ENCODE measurements at places on chromosomes 3 and 15.
A peak's percentile ranks its signal among the peaks of the same experiment; 100 is the strongest.

DNA sequence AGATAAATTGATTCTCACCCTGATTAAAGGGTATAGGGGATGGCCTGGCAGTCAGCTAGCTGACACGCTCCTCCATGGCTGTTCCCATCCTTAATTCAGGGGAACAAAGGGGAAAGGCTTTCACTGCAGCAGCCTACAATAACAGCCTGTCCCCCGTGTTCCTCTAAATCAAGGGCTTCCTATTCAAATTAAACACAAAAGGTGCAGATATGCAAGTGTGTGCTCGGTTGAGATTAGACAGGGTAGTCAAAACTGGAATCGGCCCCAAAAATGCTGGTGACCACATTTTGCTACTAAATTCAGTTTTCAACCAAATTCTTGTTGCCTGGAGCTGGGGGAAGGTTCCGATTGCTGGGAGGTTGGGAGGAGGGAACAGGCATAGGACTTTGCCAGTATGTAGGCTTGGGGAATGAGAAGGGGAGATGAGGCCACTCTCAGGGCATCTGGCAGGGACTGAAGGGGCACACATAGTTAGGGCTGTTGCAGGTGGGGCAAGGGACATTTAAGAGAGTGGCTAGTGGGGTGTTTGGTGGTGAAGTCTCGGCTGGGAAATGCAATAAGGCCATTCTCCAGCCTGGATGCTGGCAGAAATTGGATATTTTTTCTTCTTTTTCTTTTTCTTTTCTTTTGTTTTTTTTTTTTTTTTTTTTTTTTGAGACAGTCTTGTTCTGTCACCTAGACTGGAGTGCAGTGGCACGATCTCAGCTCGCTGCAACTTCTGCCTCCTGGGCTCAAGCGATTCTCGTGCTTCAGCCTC, 32.9 kb upstream of the CTSH start:
- peaks cover 42% of the 10 kb centered on the region for H3K4me1 ChIP-seq
- peaks cover 9% of the 10 kb centered on the region for H3K27me3 ChIP-seq
- no peak for DNase-seq
- H3K36me3 ChIP-seq: no peaks in the 10 kb centered on the region
- no peak overlapping the region for H3K4me3 ChIP-seq

- DNase-seq: no peak
- no peak overlapping the region for H3K4me3 ChIP-seq
- H3K27ac ChIP-seq: no peak overlapping the region
- H3K27me3 ChIP-seq: no peaks in the 10 kb centered on the region
- H3K4me1 ChIP-seq: peaks cover 6% of the 10 kb centered on the region
- H3K36me3 ChIP-seq: no peaks in the 10 kb centered on the region
These were observed 52.8 kb downstream of the PLXNA1 start for GRCh38 chr3:127035677-127036076.

DNA sequence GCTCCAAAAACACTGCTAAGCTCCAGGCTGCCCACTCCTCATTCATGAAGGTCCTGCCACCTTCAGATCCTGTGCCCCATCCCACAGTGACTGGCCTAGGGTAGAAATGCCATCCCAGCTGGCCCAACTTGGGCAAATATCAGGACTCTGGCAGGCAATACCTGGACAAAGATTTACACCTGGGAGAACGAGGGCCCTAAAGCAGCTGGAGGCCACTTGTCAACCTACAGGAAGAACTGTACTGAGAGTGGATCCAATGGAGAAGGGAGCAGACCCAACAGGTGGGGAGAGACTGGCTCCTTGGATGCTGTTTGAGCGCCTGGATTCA, 57.1 kb upstream of the GATA2 start:
- H3K4me3 ChIP-seq: no peak overlapping the region
- peaks cover 54% of the 10 kb centered on the region for H3K4me1 ChIP-seq

- peak overlapping the region; percentile 68 for H3K27ac ChIP-seq
- no peaks in the 10 kb centered on the region for H3K36me3 ChIP-seq
- H3K4me3 ChIP-seq: no peak overlapping the region
- DNase-seq: no peak
- peaks cover 10% of the 10 kb centered on the region for H3K27me3 ChIP-seq
These were observed 67.7 kb downstream of the MGLL start for GRCh38 chr3:127754411-127755304.
